ENCODE measurements at places on chromosomes 16 and 17.

- DNase-seq: no peak
Observed at GRCh38 chr17:76263896-76264295, 1.3 kb upstream of the UBALD2 start.

- no peak for DNase-seq
Observed at GRCh38 chr16:54856871-54857270, 73.8 kb upstream of the IRX5 start.

DNA sequence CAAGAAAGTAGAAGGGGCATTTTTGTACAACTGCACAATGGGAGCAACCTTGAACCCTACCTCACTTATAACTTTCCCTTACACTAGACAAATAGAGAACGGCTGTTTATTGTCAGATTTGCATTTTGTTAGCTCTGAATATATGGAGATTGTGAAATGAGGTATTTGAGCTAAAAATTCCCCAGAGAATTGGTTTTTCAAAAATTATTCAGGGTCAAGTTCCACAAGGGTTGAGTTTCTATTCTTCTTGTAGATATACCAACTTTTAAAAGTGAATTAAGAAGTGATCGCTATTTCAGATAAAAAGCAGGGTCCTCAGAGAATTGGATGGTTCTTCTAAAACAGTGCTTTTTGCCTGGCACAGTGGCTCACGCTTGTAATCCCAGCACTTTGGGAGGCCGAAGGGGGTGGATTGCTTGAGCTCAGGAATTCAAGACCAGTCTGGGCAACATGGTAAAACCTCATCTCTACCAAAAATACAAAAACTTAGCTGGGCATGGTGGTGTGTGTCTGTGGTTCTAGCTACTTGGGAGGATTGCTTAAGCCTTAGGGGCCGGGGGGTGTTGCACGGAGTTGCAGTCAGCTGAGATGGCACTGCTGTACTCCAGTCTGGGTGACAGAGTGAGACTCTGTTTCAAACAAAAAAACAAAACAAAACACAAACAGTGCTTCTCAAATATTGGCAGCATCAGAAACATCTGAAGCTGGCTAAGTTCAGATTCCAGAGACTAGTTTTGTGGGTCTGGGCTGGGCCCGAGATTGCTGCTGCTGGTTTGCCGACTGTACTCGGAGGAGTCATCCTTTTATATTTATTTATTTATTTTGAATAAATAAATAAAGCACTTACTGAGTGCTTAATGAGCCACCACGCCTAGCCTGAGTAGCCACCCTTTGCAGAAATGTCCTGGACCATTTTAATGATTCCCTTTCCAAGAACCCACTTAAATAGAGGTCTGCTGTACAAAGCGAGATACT, 50.9 kb downstream of the PECAM1 start:
- DNase-seq: no peak

GRCh38 chr16:88983771-88984687, 7.0 kb upstream of the CBFA2T3 start:
- no peak for DNase-seq

DNA sequence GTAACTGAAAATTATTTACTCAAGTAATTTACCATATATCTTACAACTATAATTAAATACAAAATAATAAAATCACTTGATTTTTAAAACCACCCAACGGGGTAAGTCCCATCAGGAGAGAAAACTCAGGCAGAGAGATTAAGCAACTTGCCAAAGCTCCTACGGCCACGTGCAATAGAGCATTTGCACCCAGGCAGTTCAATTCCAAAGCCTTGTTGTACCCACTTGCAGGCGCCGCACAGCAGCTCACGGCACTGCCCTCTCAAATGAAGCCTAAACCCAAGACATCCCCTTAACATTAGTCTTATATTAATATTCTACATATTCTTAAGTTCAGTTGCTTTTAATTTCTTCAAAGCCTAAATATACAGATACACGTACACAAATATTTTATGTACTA, 75.7 kb downstream of the SPAG9 start:
- DNase-seq: peak; percentile 56

Data from D341Med (cell line).